ENCODE measurements at places on chromosomes 4 and X.

GRCh38 chrX:140503238-140503601, 1.6 kb downstream of the SOX3 start:
- DNase-seq, result no peak

GRCh38 chr4:21083413-21083812, 383.2 kb downstream of the PACRGL start:
- DNase-seq, result no peak

- DNase-seq, result no peak
These were observed 273.0 kb downstream of the PPP3CA start for GRCh38 chr4:101074326-101074725.

- no peak for DNase-seq
These were observed 228.1 kb downstream of the ZNF674 start for GRCh38 chrX:46317163-46317562.

DNA sequence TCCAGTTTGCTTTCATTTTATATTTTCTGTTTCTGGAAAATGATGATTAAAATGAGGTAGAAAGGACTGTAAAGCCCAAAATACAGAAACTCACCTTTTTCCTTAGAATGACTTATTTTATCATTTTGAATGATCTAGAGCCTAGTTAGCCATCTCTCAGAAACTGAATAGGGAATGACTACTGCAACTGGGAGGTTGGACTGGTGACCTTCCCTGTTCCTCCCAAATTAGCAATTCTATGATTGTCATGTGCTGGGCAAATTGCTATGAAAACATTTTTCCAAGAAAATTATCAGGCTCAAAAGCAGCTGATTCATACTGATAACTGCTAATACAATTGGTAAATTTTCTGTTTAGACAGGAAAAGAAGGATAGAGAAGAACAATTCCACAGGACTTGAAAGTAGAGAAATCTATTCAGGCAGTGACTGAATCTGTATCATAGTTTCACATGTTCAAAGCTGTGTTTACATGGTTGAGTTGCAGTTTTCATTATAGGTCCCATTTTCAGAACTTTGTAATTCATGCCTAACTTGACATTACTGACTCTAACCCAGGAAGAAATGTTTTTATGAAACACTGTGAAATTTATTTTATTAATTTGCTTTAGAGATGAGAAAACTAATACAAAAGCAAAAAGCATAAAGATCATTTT, 43.4 kb upstream of the SEC24B start:
- DNase-seq, result no peak

Measured in omental fat pad (tissue), 4 donors.